GM06990 (cell line): ENCODE measurements at places on chromosomes 13 and 19.

- DNase-seq: no peak
These were observed 43.6 kb downstream of the ZNF611 start for GRCh38 chr19:52691215-52691610.

DNA sequence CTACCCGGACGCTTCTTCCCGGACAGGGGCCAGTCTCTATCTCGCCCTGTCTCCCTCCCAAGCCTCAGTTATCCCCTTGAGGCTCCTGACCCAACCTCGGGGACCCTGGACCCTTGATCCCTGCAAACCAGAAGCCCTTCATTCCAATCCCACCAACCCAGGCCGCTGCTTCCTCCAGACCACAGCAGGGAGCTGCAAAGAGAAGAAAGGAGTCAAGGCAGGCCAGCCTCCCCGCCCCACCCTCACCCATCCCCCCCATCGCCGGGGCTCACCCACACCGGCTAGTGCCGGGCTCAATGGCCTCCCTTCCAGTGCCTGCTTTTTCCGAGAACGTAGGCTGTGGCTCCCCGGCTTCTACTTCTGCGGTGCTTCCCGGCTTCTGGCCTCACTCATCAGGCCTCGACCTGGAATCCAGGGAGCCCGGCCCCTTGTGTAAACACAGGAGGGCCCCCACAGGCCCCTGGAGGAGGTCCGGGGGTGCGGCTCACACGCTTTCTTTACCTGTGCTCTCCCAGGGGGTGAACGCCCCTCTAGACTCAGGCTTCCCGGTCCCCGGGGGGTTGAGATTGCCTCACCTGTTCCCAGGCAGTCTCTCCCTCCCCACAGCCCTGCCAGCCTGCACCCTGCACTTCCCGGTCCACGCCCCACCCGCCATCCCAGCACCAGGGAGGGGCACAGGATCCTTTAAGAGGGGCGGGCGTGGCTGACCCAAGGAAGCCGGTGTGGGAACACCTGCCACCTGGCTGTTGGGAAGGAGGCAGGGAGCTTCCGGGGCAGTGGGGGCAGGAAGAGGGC, at the start of gene FAM83E:
TSS of gene FAM83E (minus strand) at position 641 of the 795 bp plus-strand sequence. CDS start 1,704 bp downstream, outside the sequence.
- no peak for DNase-seq

DNA sequence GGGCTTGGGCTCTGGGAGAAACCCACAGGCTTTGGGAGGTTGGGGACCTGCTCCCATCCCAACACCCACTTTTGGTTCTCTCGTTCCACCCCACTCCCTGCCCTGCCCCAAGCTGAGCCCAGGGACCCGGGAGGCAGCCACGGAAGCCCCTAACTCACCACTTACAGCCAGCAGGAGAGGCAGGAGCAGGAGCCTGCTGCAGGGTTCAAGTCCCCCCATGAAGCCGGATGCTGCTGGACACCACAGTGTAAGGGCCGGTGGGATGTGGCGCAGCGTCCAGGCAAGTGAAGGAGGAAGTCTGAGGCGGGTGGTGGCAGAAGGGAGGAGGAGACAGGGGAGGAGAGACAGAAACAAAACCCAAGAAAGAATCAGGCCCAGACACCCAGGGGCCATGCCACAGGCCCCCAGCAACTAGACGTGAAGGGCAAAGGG, at the start of gene TYROBP:
TSS of gene TYROBP (minus strand) at position 286 of the 432 bp plus-strand sequence. CDS start at position 219, 67 bp downstream.
- DNase-seq: no peak

DNA sequence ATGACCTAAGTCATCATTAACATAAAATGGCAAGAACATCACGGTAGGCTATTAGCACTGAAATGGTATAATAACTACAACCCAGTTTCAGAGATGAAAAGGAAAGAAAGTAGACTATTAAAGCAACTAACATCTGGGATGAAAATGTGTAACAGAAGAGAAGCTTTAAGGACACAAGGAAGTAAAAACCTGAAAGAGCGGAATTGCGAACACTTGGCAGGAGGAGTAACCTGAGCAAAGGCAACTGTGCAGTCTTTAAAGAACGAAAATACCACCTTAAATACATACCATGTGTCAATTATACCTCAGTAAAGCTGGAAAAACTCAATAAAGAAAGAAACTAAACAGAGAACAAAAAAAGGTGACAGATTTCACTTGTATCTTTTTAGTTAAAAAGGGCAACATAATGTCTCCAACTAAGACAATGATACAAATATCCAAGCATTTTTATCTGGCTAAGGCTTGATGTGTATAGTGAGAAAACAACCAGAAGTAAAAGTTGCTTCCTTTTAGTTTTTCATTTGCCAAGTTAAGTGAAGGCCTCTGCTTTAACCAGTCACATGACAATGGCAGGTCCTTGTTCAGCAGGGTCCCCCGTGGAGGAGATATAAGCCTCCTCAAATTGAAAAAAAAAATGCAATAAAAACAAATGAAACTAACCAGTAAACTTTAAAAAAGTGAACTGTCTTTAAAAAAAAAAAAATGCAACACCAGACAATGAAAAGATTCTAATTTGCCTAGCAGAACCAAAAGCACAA, 11.6 kb downstream of the USP12 start:
- DNase-seq: no peak

GRCh38 chr19:43457809-43458208, 7.6 kb downstream of the LYPD3 start:
- no peak for DNase-seq

GRCh38 chr13:64959276-64959675, 2270.9 kb downstream of the PCDH9 start:
- DNase-seq: no peak

DNA sequence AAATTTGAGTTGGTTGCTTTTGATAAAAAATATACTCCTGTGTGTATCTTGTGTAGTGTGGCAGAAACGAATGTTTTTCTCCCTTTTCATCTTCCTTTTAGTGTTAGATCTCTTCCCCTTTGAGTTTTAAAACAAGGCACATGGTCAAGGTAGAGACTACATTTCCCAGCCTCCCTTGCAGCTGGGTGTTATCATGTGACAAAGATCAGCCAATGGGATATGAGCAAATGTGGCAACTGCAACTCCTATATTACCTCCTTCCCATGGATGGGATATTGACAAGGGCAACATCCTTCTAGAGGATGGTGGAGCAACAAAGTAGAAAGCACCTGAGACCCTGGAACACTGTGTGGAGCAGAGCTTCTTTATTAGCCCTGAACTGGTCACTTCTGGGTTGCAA, 42.4 kb downstream of the ADGRE3 start:
- DNase-seq: no peak

GRCh38 chr13:74919914-74920313, 562.1 kb downstream of the TBC1D4 start:
- peak; percentile 32 for DNase-seq

GRCh38 chr19:9075064-9075949, 11.6 kb upstream of the OR1M1 start:
- DNase-seq: no peak

DNA sequence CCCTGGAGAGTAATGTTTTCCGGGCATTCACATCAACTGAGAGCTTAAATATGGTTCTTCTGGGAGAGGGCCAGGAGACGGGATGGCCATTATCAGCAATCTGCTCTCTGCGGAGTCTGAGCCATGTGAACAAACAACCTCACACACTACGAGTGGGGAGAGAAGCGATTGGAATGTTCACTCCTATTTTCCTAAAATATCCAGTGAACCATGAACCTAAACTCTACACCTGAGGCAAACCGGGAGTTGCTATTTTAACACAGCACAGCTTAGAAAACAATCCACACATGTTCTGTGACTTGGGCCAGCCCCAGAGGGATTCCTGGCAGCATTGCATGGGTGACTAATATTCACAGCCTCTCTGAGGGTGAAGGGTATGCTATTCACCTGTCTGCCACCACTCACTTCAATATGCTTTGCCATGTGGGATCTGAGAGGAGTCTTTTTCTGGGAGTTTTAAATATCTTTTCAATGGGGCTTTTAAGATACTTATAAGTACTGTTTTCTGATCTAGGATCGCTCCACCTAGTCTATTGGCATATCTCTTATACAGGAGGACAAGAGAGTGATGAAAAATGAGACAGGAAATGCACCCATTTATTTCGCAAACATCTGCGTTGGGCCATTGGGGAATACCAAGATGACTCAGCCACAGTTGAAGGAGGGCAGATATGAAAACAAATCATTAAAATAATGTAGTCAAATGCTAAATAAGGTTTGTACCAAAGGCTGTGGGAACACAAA, 72.6 kb upstream of the SERP2 start:
- peak; percentile 27 for DNase-seq

GRCh38 chr13:44425041-44425814, 51.6 kb downstream of the SERP2 start:
- DNase-seq: no peak

- no peak for DNase-seq
These were observed 1321.4 kb downstream of the SLITRK1 start for GRCh38 chr13:82560889-82561288.
